Spleen (tissue), 13 donors: ENCODE measurements at places on chromosomes 5 and 9.
A peak's percentile ranks its signal among the peaks of the same experiment; 100 is the strongest.

- DNase-seq: no peak
Measured at GRCh38 chr5:83570916-83571315, 99.4 kb downstream of the VCAN start.

DNA sequence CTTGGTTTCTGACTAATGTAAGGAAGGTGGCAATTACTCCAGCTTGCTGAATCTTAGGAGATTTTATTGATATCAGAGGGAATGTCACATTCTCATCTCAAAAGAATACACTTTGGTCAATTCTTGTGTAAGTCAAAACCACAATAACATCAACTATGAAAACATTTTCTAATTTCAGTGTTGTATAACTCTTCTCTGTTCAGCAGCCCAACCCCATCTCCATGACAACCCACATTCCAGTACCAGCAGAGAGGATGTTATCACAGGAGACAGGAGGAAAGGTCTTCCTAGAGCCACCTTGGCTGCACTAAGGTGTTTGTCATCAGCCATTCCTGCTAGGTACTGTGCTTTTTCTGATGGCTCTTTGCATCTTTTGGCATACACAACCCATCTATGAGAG, 529.1 kb upstream of the BRINP1 start:
- no peak for DNase-seq

GRCh38 chr9:100020121-100020795, 78.5 kb downstream of the ERP44 start:
- DNase-seq: no peak

DNA sequence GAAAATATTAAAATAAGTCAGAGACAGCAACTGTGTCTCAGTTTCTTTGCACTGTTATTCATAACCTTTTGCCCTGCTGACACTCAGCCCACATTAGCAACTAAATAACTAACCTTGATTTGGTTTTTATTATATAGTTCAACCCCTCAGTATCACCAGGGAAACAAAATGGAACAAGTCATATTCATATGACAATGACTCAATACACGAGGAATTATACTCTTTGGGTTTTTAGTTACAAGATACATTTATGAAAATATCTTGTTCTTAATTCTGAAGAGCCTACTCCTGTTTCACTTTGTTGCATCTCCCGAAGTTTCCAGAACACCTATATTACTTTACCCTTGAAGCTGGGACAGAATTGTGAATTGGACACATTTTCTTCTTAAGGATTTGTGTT, 845.4 kb downstream of the EFNA5 start:
- no peak for DNase-seq

- no peak for DNase-seq
Measured at GRCh38 chr9:94874316-94874715, 147.8 kb downstream of the AOPEP start.

DNA sequence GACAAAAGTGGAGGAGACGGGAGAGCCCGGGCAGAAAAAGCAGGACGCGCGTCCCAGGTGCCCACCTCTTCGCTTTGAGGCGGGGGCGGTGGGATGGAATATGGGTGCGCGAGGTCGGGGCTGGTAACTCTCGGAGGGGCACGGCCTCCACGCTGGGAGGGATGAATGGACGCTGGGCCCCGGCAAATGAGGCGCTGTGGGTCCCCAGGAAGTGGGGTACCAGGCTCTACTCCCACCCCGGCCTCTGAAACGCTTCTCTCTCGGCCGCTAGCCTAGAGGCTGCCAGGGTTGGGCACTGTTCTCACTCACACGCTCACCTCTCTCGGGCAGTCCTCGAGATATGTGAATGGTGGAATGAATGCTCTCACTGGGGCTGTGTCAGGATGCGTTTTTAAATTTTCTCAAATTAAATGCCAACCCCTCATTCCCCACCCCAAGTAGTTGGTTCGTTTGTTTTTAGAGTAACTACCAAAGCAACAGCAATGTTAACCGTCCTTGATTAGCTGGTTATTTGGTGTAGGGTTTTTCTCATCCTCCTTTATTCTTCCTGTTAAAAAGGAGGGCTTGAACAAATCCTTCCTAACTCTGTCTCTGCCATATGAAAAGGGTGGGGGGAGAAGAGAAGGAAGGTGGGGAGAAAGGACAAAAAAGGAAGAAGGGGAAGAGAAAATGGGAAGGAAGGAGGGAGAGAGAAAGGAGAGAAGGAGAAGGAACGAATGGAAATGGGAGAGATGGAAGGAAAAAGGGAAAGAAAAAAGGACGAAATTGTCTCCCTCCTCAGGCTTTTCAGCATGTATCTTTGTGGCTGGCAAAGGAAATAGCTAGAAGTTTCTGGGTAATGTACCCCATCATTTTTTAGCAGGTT, 1.3 kb upstream of the EBF1 start:
- no peak for DNase-seq

GRCh38 chr9:131657037-131657377, 82.9 kb downstream of the RAPGEF1 start:
- DNase-seq: no peak

DNA sequence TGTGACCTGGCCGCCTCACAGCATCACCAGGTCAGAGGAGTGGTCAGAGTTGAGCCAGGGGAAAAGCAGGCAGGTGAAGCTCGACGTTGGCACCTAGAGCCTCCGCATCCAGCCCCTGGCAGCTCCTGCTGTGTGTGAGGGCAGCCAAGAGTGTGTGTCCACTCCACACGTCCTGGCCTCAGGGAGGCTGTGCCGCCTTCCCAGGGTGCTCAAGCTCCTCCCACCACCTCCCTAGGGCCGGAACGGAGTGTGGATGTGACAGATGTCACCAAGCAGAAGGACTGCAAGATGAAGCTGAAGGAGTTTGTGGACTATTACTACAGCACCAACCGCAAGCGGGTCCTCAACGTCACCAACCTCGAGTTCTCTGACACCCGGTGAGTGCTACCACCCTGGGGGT, 72.5 kb downstream of the PHF2 start:
- DNase-seq: peak; percentile 45

DNA sequence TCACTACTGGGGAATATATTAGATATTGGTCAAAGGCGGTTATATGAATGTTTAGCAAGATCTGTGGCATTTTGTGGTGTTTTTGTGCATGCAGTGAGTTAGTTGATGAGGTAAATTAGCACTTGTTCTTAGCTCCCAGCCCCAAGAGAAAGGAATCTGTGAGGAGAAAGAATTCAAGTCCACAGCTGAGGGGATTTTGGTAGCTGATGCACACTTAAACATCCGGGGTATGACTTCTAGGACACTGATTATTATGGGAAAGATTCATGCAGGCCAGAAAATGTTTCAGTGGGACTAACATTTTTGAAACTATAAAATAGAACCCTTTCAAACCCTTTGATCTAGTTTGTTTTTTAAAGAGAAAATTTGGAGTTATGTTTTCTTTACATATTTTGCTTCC, 118.2 kb upstream of the RPS23 start:
- DNase-seq: no peak

GRCh38 chr9:132237481-132237880, 75.6 kb downstream of the NTNG2 start:
- no peak for DNase-seq

GRCh38 chr9:122808141-122808540, 8.2 kb downstream of the OR1K1 start:
- no peak for DNase-seq

GRCh38 chr5:143638654-143639053, 173.3 kb upstream of the HMHB1 start:
- DNase-seq: no peak

DNA sequence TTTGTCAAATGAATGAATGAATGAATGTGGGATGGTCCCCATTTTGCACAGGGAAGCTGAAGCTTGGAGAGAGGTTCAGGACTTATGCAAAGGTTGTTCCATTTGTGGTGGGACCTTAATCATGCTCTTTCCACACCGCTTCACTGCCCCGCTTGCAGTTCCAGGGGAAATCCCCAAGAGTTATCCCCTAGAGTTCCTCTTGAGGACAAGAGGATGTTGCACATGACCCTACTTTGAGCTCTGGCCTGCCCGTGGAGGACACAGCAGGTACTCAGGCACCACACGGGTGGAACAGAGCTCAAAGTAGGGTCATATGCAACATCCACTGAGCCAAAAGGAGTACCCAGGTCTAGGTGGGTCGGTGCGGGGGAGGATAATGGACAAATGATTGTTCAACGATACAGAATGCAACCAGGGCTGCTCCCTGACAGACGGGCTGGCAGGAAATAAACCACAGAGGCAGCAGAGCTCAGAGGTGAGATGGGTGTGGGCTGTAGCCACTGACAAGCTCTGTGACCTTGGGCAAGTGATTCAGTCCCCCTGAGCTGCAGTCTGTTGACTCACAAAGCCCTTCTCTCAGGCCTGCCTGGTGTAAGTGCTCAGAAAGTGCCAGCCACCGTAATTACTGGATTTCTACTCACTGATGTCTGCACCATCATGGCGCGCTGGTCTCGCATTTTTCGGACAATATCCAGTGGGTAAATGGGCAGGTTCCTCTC, 60.3 kb upstream of the EPB41L4B start:
- no peak for DNase-seq

GRCh38 chr5:12865529-12865928, 961.3 kb upstream of the CTNND2 start:
- no peak for DNase-seq

GRCh38 chr9:114799925-114800324, 5.9 kb downstream of the TNFSF15 start:
- no peak for DNase-seq

GRCh38 chr9:17802249-17802857, 223.5 kb downstream of the SH3GL2 start:
- DNase-seq: no peak

GRCh38 chr5:150112201-150113046, 26.1 kb upstream of the CSF1R start:
- DNase-seq: no peak

GRCh38 chr5:170107674-170108073, 2.0 kb downstream of the FOXI1 start:
- DNase-seq: no peak

GRCh38 chr9:121268851-121269641, 1.1 kb downstream of the GSN start:
- no peak for DNase-seq

- no peak for DNase-seq
Measured at GRCh38 chr9:136367296-136368145, 4.0 kb upstream of the DNLZ start.

GRCh38 chr5:74141053-74141452, 499.5 kb downstream of the ENC1 start:
- DNase-seq: no peak

GRCh38 chr9:1267141-1267570, 217.0 kb downstream of the DMRT2 start:
- no peak for DNase-seq

- peak; percentile 34 for DNase-seq
Measured at GRCh38 chr9:134628354-134628736, 13.3 kb upstream of the COL5A1 start.

DNA sequence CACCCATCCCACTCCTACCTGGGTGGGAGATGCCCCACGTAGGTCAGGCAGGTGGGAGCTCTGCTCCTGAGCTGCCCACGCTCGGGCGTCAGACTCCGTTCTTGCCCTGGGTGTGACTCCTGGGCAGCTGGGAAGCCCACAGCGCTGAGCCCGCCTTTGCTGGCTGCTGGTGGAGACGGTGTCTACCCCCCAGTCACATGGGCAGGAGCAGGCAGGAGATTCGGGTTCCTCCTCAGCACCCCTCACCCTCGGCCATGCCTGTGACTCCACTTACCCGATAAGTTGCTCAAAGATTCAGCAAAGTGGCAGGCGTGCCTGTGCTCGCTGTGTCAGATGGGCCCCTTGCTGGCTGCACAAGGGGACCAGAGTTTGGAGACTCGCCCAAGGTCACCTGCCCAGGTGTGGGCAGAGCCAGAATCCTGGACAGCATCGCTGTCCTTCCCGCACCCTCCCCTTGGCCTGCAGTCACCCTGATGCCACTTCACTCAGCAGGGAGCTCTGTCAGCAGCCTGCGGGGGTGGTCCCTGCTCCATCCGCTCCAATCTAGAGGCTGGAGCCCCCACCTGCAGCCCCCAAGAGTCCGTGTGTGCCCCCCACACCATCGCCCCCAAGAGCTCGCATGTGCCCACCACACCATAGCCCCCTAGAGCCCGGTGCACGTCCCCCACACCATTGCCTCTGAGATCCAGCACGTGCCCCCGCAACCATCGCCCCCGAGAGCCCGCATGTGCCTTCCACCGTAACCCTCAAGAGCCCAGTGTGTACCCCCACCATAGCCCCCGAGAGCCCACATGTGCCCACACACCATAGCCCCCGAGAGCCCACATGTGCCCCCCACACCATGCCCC, 4.2 kb downstream of the LCN1 start:
- DNase-seq: no peak

GRCh38 chr5:154485096-154485491, 7.1 kb upstream of the HAND1 start:
- no peak for DNase-seq

GRCh38 chr9:130741024-130741305, 47.4 kb downstream of the EXOSC2 start:
- no peak for DNase-seq

GRCh38 chr5:121954086-121954485, 7.7 kb upstream of the SRFBP1 start:
- DNase-seq: no peak

- DNase-seq: no peak
Measured at GRCh38 chr5:178469011-178469974, 120.9 kb downstream of the COL23A1 start.

- no peak for DNase-seq
Measured at GRCh38 chr5:159333545-159333925, 3.2 kb upstream of the IL12B start.

DNA sequence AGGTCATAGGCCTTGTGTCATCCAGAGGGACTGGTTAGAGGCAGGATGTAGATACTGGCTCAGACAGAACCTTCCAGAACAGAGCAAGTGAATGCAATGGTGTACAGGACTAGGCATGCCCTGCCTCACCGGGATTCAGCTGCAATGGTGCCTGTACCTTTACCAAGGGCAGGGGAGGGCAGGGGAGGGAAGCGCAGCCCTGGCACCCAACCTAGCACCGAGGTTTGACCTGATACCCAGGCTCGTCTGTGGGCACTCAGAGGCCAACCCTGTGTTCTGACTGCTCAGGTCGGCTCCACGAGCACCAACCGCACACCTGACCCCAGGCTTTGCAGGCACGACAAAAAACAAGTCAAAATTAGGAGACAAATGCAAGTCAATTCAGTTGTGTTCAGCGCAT, 47.3 kb upstream of the GFPT2 start:
- DNase-seq: peak; percentile 18

DNA sequence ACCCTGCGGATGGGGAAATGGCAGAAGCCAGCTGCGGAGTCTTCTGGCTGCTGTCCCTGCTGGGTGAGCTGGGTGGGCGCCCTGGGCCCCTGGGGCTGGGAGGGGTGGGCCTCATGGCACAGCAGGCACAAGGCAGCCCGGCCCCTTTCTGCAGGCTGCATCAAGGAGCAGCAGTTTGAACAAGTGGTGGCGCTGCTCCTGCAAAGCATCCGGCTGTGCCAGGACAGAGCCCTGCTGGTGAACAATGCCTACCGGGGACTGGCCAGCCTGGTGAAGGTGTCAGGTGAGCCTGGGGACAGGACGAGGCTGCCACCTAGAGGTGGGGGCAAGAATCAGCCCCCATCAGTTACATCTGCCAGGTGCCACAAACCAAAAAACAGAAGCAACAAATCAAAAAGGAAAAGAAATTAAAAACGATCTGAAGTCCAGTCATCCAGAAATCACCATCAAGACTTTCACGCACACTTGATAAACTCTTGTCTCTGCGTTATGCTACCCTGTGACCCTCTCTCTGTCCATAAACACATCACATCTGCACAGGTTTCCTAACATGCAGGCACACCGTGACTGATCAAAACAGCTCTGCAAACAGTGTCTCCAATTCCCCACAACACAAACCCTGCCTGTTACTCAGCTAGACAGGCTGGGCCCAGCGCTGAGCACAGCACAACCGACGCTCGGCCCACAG, 13.9 kb downstream of the REXO4 start:
- DNase-seq: peak; percentile 86
